ENCODE measurements at places on chromosomes 3 and 15.

- DNase-seq, result no peak
These were observed 42.6 kb downstream of the MYZAP start for GRCh38 chr15:57634290-57634689.

DNA sequence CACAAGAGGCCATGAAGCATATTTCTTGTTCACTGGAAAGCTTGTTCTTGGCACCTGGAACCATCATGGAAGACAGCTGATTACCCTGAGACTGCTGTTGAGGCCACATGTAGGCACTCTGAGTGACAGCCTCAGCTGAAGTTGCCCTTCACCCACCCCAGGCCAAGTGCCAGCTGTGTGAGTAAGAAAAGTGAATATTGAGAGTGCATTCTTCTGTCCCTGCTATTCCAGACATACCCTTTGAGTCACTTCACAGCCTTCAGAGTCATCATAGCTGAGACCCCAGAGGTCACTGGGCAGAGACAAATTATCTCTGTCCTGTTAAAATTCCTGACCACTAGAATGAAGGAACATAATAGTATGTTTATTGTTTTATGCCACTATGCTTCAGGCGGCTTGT, 79.6 kb downstream of the NFKBIZ start:
- DNase-seq, result no peak

GRCh38 chr3:14260463-14260862, 81.8 kb downstream of the LSM3 start:
- DNase-seq, result no peak

- DNase-seq, result no peak
These were observed 390.2 kb downstream of the NR2F2 start for GRCh38 chr15:96720656-96721055.

DNA sequence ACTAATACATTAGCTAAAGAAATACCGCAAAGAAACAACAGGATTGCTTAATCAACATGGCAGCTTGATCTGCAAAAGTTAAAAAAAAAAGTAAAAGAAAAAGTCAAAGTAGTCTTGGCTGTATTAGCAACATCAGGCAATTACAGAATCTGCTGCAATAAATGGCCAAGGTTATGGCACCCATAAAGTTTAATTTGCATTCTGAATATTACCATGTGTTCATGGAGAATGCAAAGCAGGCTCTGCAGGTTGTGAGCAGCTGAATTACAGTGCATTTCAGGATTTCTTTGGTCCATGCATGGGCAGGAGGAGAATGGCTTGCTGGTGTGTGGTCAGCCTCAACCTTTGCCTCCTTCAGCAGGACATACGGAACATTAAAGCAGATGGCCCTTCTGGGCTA, 199.1 kb upstream of the AZI2 start:
- DNase-seq, result no peak

DNA sequence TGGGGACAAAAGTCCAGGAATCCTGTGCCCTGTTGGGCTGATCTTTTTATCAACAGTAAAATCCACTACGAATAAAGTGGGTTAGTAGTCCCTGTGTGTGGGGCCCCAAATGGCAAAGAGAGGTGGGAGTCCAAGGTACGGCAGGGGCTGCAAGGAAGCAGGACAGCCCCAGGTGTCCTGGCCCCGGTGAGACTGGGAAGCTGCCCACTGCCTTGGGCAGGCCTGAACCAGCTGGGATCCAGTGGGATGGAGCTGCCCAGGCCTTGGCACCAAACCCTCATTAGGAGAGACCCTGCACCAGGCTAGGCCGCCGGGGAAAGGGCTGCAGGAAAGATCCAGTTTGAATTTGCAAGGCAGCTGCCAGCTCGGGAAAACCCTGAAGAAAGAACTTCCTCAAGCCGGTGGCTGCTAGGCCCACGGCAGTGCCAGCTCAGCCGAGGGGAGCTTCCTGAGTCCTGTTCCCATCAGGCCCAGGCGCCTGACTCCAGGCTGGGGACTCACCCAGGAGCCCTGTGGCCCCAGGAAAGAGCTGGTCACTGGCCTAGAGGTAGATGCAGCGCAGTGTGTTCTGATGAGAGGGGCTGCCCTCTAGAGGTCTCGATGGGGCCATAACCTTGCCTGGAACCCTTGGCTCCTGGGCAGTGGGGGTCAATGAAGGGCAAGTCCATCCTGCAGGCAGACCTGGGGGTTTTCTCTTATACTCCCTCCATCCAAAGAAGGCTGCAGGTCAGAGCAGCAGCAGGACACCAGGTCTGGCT, 14.4 kb upstream of the GNAI2 start:
- no peak for DNase-seq

- no peak for DNase-seq
These were observed 305.0 kb upstream of the C2CD4B start for GRCh38 chr15:62469874-62470688.

GRCh38 chr3:30221619-30222018, 384.8 kb upstream of the TGFBR2 start:
- DNase-seq, result no peak

DNA sequence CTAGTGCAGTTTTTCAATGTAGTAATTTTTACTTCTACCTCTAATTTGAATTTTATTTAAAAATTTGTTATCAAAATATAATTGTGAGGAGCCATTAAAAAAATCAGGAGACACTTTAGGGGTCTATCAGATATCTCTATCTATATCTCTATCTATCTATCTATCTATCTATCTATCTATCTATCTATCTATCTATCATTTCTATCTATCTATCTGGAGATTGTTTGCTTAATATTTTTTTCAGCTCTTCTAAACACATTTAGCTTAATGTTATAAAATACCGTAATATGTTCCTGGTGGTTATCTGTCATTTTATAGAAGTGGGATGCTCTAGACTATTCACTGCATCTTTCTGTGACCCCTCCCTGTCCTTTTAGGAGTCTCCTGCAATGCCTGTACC, 193.7 kb upstream of the P2RY1 start:
- DNase-seq, result no peak

DNA sequence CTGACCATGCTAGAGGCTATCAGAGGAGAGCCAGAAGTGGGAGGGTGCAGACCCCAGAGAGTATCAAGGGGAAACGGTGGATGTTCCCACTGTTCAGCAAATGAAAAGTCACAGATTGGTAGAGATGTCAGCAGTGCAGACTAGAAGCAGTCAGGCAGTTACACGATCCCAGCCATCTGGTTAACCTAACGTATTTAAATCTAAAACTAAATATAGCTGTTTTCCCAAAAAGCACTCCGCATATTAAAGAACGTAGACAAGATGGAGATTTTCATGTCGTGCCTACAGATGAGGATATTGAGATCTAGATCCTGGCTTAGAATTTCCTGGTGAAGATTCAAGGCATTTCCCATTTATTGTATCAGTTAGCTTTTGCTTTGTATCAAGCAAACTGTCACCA, 25.2 kb downstream of the PXYLP1 start:
- DNase-seq, result no peak

DNA sequence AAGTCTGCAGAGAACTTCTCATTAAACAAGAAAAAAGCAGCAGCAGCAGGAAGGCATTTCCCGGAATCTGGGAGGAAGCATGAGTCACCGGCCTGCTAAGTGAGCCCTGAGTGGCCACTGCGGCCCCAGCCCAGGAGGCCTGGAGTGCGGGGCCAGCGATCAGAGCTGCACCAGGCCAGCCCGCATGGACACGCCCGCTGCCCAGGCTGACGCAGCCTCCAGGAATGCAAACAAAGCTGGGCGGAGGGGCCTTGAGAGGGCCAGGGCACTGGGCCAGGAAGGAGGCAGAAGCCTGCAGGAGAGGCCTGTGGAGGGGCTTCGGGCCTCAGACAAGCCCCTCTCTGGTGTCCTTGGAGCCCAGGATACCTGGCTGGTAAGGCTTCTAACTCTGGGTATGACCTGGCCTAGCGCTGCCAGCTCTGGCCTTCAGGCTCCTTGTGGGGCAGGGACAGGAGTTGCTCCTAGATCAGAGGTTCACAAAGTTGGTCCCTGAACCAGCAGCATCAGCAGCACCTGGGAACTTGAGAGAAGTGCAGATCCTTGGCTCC, 101.2 kb downstream of the SMAD6 start:
- DNase-seq, result no peak

DNA sequence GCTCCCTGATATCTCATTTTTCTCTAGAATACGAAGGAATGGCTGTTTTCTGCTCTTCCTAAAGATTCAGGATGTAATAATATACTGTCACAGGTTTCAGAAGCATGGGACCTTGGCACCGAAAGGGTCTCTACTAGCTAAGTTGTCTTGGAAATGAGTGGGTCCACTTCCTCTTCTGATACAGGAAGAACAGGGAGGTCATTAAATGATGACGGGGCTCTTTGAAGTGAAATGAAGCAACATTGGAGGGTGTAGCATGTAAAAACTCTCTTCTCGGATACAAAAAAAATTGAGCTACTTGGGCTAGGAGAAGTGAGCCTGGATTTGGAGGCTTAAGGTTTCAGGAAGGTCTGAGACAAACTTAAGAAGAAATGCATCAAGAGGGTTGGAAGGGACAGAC, 349.8 kb upstream of the TPRG1 start:
- DNase-seq, result no peak

DNA sequence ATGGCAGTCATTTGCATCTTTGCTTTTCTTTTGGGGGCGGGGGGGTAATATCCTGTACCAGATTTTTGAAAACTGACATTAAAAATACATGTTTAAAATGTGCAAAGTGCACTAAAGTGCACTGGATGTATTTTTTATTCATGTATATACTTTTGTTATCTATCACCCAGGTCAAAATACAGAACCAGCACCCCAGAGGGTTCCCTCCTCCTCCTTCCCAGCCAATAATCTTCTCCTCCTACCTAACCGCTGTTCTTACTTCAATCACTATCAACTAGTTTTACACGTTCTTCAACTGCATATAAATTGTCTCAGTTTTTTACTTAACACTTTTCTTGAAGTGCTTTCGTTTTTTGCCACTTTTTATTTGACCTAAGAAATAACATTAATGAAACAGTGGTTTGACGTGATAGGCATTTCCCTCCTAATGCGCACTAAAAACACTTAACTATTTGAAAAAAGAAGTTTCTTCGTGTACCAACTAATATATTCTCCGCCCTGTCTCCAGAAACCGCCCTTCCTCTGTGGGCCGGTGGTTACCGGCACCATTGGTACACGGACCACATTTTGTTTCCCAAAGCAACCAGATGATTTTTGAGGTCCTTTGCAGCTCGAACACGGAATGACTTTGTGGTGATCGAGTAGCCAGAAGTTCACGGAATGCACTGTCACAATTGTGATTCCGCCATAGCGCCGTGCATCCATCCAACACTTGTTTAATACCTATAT, 836 bp upstream of the AKAP13 start:
- no peak for DNase-seq

GRCh38 chr15:93495799-93496637, 407.0 kb upstream of the RGMA start:
- DNase-seq, result no peak

- DNase-seq, result peak; percentile 58
These were observed 85.1 kb downstream of the PDCD6IP start for GRCh38 chr3:33883538-33883950.

GRCh38 chr15:99507016-99507503, 58.7 kb upstream of the MEF2A start:
- no peak for DNase-seq

- DNase-seq, result no peak
These were observed 140.1 kb downstream of the CHSY1 start for GRCh38 chr15:101111570-101112262.

- no peak for DNase-seq
These were observed 116.7 kb downstream of the STAC start for GRCh38 chr3:36496684-36497633.

- DNase-seq, result no peak
These were observed 131.2 kb downstream of the KLF13 start for GRCh38 chr15:31457631-31458526.

DNA sequence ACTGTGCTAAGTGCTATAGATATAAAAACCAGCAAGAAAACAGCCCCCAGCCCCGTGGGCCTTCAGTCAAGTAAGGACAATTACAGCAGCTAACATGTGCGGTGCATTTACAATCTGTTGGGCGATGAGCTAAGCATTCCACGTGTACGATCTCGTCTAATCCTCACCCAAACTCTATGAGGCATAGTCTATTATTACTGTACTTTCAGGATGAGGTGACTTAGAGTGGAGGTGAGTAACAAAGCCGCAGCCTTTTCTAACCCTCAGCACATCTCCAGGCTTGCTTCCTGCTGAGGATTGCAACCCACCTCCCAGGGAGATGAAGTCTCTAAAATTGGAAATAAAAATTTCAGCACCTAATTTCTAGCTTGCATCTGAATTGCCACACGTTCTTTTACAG, 53.2 kb upstream of the MCF2L2 start:
- no peak for DNase-seq

DNA sequence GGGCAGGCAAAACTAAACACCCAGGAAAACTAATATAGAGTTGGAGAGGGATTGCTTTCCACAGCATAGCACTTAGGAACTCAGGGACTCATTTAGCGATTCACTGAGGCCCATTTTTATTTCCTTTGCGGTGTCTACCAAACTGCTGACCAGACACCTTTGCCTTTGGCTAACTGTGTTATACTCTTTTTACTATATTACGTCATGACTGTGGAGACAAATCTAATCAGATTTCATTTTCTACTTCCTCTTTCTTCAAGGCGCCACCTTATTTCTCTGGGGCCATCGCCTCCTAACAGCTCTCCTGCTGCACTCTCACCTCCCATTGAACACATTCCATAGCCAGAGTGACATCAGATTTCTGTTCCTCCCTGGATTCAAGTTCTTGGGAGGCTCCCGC, 215.7 kb upstream of the WNT5A start:
- DNase-seq, result no peak

- DNase-seq, result no peak
These were observed 81.6 kb upstream of the ROBO2 start for GRCh38 chr3:76958274-76958673.

GRCh38 chr15:92097474-92098178, 244.1 kb downstream of the SLCO3A1 start:
- no peak for DNase-seq

DNA sequence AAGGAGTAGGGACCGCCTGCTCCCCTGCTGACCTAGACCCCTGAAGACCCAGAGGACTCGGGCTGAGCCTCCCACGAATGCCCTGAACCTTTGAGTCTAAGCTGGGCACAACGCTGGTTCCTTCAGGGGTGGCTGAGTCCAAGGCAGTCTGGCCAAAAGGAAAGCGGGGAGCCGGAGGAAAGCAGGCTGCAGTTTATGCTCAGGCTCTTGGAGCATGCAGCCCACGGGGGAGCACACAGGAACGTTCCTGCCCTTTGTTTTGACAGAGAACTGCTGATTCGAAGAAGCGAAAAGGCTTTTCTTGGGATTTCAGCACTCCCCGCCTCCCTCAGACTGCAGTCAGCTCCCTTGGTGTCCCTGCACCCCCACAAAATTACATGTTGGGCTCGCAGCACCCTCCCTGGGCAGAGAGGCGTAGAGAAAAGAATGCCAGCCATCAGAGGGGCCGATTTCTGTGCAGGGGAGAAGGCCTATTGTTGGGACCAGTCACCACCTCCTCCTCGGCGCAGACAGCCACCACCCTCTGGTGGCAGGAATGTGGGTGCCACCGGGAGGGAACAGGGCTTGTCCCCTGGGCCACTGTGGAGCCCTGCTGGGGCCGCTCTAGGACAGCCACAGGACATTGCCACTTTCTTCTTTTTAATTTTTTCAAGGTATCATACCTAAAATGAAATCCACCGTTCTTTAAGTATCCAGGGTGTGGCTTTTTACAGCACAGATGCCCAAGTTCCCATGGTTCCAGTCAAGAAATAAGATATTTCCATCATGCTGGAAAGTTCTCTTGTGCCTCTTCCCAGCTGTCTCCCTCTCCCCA, 72.2 kb downstream of the SMAD6 start:
- DNase-seq, result no peak

All from SK-N-MC (cell line).